Fibroblast of villous mesenchyme (primary cell): ENCODE measurements at places on chromosomes 16 and 17.

GRCh38 chr16:81005610-81006161 is 999 bp downstream of the CMC2 start:
- DNase-seq, result no peak

GRCh38 chr16:27447301-27447700 is 45.3 kb downstream of the IL21R start:
- DNase-seq, result no peak

- no peak for DNase-seq
Measured at GRCh38 chr17:75712446-75712845, 8.8 kb upstream of the ITGB4 start.

GRCh38 chr17:1928976-1929375 is 96.2 kb downstream of the RTN4RL1 start:
- DNase-seq, result no peak

DNA sequence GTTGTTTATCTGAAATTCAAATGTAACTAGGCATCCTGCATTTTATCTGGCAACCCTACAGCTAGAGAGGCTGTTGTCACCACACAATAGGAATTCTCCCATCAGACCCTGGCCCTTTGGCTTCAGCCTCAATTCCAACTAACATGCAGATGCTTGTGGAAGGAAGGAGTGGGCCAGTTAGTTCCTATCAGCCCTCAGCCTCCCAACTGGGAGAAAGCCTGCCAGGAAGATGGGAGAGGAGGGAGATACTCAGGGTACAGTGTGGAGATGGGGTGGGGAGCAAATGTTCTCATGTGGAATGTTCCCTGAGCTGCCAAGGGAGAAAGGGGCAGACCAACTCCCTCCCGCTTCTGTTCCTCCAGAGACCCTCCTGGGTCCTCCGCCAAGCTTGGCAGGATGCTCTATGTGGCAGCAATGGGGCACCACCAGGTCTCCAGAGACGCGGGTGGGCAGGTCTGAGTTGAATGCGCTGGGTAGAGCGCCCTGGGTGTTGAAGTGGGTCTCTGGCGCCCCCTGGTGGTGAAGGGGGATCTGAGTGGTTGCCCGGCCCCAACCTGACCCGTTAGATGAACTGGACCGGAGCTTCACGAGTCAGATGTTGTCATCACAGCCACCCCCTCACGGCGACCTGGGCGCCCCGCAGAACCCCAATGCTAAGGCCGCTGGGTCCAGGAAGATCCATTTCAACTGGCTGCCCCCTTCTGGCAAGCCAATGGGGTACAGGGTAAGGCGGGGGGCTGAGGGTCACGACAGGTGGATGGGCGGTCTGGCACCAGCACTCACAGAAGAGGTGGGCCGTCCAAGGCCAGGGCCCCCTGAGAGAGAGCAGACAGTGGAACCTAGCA is 15.2 kb downstream of the GALK1 start:
- DNase-seq, result peak; percentile 63

- no peak for DNase-seq
Measured at GRCh38 chr17:79971651-79972050, 64.0 kb downstream of the TBC1D16 start.

DNA sequence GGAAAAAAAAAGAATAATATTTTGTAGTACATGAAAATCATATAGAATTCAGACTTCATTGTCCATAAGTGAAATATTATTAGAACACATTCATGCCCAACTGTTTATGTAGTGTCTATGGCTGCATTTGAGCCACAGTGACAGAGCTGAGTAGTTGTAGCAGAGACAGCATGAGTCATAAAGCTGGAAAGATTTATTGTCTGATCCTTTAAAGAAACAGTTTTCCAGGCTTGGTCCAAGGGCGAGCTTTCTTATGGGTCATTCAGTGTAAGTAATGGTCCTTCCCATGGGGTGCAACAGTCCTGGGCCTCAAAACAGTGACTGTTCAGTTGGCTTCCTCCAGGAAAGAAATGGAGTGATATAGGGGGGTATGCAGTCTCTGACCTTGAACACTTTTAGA is 260.2 kb downstream of the HS3ST4 start:
- no peak for DNase-seq

DNA sequence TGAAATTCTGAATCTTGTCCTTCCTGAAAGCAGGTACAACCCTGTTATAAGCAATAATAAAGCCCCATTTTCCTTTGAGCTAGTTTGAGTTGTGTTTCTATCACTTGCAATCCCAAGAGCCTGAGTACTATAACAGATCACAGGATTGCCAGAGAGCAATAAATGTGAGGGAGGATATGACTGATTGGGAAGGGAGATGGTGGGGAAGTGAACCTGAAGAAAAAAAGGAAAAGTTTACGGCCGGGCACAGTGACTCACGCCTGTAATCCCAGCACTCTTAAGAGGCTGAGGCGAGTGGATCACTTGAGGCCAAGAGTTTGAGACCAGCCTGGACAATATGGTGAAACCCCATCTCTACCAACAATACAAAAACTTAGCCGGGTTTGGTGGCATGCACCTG is 80.4 kb downstream of the COX10 start:
- no peak for DNase-seq

GRCh38 chr17:57415751-57416207 is 159.5 kb downstream of the MSI2 start:
- DNase-seq, result no peak

DNA sequence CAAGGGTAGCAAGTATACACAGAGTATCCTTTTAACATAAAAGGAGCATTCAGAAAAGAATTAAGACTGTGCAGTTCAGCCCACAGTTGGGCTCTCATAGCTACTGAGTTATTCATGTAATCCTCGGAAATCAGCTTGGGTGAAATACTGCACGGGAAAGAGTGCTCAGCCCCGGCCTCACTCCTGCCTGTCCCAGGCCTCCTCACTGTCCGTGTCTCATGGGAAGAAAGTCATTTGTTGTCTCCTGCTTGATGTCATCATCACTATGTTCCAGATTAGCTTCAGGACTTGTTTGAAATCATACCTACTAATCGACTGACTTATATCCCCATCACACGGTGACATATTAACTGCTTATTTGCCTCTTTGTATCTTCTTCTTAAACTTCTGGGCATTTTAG is 223.3 kb upstream of the CHMP6 start:
- DNase-seq, result no peak

- DNase-seq, result no peak
Measured at GRCh38 chr17:70872103-70872502, 702.8 kb downstream of the KCNJ2 start.

GRCh38 chr16:70659953-70660671 is 13.8 kb downstream of the IL34 start:
- no peak for DNase-seq

DNA sequence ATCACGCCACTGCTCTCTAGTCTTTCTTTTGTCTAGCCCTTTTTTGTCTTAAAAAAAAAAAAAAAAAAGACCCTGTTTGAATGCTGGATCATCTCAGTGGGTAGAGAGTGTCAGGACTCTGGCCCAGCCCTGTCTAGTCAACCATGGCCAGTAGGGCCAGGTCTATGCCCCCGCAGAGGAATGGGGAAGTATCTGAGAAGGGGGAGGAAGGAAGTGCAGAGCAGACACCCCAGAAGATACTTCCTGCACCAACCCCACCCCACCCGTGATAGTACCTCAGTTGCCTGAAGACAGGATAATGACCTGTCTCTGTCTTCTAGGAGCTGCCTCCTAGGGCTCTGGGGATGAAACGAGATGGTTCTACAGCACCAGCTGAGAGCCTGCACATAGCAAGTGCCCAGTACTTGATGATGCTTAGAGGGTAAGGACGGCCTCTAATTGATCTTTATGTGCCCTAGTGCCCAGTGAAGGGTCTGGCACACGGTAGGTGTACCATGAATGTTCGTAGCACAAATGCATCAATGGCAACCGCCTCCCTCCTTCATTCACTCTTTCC is 55.4 kb downstream of the ABAT start:
- DNase-seq, result no peak

- peak; percentile 34 for DNase-seq
Measured at GRCh38 chr17:35368081-35368830, 5.2 kb downstream of the SLFN11 start.

DNA sequence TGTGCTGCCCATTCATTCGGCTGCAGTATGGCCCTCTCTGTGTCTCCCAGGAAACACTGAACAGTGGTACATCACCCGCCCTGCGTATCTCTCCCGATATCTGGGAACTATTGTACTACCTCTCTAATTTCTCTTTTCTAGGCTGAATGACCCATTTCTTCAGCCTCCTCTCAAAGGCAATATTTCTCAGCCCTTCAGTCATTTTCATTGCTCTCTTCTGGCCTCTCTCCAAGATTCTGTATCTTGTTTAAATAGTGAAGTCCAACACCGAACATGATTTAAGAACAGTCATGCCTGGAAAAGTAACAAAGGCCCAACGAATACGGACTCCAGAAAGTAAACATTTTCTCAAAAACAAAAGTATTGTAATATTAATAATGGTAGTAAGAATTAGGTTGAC is 220.1 kb downstream of the ZFHX3 start:
- peak; percentile 37 for DNase-seq

DNA sequence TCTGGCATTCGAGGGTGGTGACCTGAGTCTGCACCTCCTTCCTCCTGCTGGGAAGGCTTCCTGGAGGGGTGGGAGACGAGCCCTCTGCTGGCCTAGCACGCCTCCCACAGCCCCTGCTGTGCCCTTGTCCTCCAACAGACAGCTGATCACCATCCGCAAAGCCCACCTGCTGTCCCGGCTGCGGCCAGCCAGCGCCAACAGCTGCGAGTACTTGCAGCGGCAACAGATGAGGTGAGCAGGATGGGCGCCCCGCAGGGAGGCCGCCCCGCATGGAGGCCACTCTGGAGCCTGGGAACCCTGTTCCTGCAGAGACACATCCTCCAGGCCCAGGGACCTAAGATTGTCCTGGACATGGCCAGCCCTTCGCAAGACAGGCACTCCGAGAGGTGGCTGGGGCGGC is 21.6 kb downstream of the UBALD1 start:
- DNase-seq, result no peak

- peak; percentile 75 for DNase-seq
Measured at GRCh38 chr16:68264128-68265077, at the start of gene SLC7A6. Gene SLC7A6, plus strand, starts transcription at chr16:68264526. Its CDS starts 10,201 bp downstream, at chr16:68274727.

DNA sequence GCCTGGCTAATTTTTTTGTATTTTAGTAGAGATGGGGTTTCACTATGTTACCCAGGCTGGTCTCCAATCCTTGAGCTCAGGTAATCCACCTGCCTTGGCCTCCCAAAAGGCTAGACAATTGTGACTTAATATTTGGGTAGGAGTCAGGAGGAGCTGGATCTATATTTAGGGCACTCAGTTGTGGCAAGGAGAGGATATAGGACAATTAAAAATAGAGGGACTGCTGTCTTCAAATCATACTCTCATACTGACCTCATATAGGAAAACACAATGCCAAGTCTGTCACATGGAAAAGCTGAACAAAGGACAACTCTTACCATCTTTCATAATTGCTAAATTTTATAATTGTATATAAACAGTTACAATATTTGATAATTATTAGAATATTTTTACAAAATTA is 17.1 kb downstream of the IRX3 start:
- DNase-seq, result no peak

DNA sequence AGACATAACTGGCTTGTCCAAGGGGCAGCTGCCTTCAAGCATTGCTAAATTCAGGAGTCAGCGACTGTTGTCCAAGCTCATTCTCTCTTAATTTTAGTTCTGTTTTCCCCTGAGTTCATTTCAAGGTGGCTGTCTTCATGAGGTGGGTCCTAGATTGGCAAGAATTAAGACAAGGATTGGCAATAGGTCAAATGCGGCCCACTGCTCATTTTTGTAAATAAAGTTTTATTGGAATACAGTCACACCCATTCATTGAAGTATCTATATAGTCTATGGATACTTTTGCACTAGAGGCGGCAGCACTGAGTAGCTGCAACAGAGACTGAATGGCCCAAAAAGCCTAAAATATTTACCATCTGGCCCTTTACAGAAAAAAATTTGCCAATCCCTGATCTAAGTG is 73.8 kb downstream of the TMEM114 start:
- DNase-seq, result no peak

DNA sequence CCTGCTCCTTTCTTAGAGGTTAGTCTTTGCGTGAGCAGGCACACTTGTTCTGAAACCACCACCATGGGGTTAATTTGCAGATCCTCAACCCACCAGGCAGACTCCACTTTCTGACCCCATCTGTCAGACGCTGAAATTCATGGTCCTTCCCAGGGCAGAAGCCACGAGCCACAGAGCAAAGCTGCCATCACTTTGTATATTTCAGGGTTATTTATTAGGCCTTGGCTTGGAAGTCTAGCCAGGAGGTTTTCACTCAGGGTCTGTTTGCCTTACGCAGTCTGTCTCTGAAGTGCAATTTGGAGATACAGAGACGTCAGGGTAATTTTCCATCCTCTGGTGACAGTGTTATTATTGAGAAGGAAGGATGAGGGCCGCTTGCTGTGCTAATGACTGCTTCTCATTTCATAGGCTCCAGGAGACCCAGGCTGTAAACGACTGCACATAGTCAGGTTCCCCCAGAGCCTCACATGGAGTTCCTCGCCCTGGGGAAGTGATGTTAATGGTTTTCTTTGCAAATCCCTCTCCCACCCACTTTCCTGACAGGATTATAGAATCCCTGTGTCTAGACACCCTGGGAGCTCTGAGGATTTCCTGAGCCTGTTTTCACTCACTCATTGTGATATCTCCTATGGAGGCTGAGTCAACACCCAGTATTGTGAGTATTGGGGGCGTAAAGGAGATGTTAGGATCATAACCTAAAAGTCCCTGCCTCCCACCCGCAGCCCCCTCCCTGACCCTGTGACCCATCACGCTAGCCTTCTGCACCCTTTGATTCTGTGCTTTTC is 269.0 kb downstream of the ABCC12 start:
- peak; percentile 37 for DNase-seq

GRCh38 chr17:41792845-41793783 is 6.6 kb upstream of the JUP start:
- DNase-seq, result peak; percentile 95

DNA sequence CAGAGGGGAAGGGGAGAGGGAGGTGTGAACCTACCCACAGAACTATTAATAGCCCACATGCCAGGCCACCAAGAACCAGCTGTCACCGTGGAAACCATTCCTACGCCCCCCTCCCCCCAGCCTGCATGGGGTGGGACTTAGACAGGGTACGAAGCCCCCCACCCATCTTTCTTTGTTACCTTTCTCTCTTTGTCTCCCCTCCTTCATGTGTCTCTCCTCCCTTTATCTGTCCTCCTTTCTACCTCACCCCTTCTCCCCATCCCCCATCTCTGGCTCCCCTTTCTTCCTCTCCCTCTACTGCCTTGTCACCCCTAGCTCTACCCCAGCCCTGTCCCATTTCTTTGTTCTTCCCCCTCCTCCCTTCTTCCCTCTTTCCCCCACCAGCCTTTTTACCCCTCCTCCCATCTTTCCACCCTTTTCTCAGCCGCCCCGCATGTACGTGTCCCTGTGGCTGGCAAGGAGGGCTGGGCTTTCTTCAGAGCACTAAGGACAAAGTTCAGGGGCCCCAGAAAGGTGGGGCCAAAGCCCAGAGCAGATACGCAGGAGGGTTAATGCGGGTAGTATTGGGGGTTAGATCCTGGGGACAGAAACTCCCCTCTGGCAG is 8.0 kb downstream of the THRA start:
- no peak for DNase-seq

GRCh38 chr16:57577214-57577613 is 34.8 kb downstream of the ADGRG5 start:
- DNase-seq, result no peak

DNA sequence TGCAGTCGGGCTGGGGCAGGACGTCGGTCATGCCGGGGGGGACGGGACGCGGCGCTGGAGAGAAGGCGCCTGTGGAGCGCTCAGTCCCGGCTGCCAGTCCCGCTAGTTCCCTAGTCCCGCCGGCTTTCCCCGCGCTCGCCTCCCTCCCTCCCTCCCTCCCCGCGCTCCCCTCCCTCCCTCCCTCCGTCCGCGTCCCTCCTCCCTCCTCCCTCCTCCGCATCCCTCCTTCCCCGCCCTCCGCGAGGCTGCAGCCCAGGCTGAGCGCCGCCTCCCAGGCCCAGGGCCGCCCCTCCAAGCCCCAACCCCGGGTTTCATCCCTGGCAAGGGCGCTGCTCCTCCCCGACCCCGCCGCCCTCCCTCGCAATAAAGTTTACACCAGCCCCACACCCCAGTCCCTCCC is 34.8 kb downstream of the TIMM22 start:
- peak; percentile 32 for DNase-seq
